Activated naive CD4-positive, alpha-beta T cell (primary cell): ENCODE measurements at places on chromosomes 6 and 20.

DNA sequence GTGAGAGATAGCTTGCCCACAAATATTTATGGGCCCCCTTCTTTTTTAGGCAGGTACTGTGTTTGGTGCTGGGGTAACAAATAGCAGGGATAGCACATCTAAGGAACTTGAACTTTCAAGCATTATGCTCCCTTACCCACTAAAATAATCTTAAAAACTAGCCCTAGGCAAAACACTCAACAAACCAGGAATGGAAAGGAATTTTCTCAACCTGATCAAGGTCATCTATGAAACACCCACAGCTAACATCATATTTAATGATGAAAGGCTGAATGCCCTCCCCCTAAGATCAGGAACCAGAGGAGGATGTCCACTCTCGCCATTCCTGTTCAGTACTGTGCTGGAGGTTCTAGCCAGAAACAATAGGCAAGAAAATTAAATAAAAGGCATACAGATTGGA is 8.7 kb upstream of the SRPK1 start:
- DNase-seq = no peak

GRCh38 chr6:167807756-167808155 is 19.0 kb upstream of the AFDN start:
- DNase-seq = no peak

DNA sequence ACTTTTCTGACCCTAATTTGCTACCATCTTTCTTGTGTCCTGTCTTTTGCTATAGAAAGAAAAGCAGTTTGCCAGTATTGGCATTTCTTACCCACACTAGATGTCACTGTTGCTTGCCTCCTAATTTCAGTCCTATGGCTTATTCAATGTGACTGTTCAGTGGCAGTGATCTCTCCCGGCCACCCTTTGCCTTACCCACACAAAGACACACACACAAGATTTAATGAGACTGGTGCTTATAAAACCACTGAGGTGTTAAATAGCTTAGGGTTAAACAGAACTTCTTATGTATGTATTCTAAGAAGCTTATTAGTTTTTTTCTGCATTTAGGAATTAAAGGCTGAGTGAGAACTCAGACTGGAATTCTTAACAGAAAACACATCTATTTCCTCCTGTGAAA is 233.6 kb upstream of the ASCC3 start:
- DNase-seq = no peak

DNA sequence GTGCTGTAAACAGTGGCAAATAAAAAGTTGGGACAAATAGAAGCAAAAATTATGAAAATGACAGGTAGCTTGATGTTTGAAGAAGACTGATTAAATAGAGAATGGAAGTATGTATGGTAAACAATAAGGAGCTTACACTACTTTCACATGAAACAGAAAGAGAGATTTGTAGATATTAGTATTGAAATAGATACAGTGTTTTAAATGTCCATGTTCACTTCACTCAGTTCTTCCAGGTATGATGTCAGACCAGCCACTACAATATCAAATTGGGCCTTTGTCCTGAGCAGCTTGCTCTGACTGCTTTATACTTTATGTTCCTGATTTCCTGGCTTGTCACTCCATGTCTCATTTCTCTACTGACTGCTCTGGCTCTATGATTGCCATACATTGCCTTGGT is 107.5 kb downstream of the CENPW start:
- no peak for DNase-seq

- DNase-seq = no peak
These were observed 43.1 kb upstream of the SCML4 start for GRCh38 chr6:107867302-107867615.
